Adipocyte (in vitro differentiated cells): ENCODE measurements at places on chromosomes 6 and 20.
A peak's percentile ranks its signal among the peaks of the same experiment; 100 is the strongest.

GRCh38 chr20:5991623-5992441, 41.4 kb downstream of the MCM8 start:
- peak; percentile 29 for DNase-seq

DNA sequence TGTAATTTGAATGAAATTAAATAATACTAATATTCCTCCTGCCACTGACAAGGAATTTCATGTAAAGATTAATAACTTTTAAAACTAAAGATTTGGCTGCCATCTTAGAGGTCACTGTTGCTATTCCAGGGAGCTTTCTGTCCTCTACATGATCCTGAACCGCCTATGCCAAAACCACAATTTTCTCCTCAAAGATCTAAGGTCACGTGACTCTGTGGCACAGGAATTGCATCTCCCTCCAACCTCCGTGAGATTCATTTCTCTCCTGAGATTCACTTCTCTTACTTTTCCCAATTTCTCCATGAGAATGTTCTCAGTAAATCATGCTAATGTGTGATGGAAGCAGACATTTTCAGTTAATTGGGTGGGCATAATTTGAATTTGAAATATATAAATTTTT, 379.6 kb upstream of the TSHZ2 start:
- no peak for DNase-seq

GRCh38 chr20:41133709-41134361, 3.5 kb upstream of the PLCG1 start:
- no peak for DNase-seq

GRCh38 chr6:44049989-44050871, 77.0 kb downstream of the MRPL14 start:
- peak; percentile 52 for DNase-seq

DNA sequence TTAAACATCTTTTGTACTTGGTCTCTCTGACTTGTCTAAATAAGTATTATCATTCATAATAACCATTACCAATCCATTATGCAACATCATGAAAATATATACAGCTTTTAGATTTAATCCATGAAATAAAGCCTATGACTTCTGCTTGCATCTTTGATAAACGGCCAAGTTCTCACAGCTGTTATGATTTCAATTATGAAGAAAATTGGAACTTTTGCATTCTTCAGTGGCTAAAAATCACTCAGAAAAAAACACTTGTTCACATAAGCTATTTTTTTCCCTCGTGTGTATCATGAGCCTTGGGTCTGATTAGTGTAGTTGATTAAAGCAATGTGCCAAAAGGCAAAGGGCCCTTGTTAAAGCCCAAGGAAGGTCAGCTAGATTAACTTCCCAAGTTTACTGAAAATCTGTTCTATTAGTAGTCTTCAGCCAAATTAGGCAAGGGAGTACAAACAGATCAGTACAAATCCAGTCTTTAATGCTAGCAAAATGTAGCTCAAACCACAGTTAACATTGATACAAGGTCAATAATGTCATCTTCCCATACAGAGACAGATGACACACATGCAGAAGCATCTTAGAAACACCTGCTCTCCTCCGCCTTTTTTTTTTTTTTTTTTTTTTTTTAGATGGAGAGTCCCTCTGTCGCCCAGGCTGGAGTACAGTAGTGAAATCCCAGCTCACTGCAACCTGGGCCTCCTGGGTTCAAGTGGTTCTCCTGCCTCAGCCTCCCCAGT, 69.9 kb downstream of the SGK1 start:
- no peak for DNase-seq
